T-cell (primary cell): ENCODE measurements at places on chromosomes 6 and 20.
A peak's percentile ranks its signal among the peaks of the same experiment; 100 is the strongest.

GRCh38 chr20:821046-821730, 12.3 kb upstream of the FAM110A start:
- no peak for DNase-seq

DNA sequence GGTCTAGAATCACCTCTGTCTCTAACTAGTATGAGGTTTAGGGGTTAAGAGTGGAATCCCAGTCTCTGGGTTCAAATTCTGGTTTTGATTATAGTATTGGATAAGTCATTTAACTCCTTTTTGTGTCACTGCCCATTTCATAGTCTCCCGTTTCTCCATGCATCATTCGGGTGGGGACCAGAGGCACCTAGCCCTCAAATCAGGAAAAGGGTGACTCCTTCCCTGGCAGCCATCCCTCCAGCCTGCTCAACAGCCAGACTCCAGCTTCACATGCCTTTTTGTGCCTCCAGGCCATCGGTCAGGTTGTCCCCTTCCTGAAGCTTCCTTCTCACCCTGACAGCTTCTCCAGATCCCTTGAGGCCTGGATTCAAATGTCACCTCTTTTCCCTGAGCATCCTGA, 139.8 kb downstream of the DHX35 start:
- DNase-seq: no peak

DNA sequence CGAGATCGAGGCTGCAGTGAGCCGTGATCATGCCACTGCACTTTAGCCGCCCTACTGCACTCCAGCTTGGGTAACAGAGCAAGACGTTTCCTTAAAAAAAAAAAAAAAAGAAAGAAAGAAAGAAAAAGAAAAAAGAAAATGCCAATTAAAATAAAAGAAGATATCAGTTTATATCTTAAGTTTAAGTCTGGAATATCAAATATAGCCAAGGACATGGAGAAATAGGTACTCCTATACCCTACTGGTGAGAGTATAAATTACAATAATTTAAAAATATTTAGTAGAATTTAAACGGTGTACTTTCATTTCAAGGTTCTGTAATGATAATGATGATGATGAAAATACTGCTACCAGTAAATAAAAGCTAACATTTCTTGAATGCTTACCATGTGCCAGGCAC, 3.8 kb upstream of the TRIM31 start:
- DNase-seq: no peak

DNA sequence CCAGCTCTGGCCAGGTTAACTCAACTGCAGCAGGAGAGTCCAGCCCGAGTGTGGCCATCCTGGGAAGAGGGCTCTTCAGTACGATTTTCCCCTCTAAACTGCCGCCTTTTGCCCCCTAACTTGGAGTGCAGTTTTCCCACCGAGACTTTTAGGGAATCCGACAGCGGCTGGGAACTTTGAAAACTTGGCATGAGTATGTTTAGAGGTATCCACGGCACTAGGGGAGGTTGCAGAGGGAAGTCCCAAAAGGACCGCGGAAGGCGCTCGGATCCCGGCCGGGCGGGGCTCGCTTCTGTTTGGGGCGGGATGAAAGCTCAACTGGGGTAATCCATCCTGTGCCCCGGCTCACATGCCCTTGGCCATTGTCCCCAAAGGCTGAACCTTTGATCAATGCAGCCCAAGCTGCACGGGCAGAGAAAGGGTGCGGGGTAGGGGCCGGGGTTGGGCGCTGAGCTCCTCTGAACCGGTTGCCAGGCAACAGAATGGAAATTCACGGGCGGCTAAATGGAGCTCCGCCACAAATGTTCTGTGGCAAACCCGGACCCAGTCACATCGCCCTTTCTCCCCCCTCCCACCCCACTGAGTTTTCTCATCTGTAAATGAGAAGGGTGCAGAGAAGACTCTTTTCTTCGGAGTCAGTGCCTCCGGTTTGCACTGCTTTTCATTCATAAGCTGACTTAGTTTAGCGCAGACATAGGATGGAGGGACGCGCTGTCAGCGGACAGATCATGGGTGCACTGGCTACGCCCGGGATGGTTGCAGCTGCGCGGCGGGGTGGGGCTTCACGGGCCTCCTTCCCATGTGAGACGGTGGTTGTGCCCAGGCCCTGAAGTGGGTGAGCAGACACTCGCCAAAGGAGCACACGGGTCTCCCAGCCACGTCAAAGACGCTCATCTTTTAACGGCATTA, 2.3 kb downstream of the BMP6 start:
- no peak for DNase-seq

DNA sequence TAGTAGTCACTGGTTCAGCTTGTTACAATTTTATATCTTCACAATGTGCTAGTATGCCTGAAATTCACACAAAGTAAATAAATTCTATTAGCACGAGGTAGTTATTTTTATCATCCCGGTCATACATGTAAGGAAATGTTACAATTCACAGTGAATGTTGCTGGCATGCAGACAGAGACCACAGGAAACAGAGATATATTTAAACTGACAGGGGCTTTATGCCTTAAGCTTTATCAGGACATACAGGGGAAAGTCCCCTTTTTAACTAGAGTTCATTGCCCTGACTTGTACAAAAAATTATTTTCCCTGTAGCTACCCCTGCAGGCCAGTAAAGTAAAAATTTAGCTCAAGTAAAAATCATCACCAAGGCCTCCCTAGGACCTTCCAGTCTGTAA, 712.0 kb upstream of the NRSN1 start:
- no peak for DNase-seq

- no peak for DNase-seq
Measured at GRCh38 chr20:43976547-43976946, 61.9 kb downstream of the TOX2 start.

DNA sequence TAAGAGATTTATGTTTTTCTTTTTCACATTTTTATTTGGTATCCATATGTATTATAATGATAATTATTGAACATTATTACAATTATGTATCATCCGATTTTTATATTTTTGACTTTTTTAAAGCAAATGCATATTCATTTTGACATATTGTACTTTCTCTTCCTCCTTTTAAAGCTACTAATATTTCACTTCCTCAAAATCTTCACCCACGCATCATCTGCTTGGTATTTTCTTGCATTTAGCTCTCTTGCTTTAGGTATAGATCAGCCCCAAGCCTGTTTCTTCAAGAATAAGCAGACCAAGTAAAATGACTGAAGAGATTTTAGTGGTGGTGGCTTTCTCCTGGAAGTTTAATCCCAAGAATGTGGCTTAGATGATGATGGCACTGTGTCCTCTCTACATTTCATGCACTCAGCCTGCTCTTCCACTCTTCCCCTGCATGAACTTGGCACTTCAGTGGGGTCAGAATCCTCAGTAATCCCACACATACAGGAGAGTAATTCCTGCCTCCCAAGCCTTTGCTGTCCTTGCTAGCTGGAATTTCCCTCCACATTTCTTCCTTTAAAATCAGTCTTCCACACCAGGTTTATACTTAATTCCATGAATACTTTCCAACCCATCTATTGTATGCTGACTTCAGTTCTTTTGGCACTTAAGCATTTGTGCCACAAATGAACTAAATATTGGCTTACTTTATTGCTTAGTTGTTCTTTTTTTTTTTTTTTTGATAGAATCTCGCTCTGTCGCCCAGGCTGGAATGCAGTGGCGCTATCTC, 8.2 kb downstream of the NCOA7 start:
- no peak for DNase-seq

DNA sequence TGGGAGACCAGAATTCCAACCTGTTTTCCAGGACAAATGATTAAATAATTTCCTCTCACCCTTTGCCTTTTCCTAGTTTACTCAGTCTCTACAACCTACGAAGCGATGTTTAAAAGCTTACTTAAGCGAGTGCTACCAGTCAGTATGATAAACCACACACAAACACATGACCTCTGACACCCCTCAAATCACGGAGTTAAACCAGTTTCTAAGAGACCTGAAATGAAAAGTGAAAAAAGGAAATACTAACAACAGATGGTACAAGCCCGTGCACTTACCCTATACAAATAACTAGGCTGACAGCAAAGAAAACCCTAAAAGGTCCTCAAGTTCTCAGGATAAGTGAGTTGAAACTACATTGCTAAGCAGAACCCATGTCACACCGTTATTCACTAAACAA, 7.7 kb downstream of the TNFRSF21 start:
- DNase-seq: no peak

DNA sequence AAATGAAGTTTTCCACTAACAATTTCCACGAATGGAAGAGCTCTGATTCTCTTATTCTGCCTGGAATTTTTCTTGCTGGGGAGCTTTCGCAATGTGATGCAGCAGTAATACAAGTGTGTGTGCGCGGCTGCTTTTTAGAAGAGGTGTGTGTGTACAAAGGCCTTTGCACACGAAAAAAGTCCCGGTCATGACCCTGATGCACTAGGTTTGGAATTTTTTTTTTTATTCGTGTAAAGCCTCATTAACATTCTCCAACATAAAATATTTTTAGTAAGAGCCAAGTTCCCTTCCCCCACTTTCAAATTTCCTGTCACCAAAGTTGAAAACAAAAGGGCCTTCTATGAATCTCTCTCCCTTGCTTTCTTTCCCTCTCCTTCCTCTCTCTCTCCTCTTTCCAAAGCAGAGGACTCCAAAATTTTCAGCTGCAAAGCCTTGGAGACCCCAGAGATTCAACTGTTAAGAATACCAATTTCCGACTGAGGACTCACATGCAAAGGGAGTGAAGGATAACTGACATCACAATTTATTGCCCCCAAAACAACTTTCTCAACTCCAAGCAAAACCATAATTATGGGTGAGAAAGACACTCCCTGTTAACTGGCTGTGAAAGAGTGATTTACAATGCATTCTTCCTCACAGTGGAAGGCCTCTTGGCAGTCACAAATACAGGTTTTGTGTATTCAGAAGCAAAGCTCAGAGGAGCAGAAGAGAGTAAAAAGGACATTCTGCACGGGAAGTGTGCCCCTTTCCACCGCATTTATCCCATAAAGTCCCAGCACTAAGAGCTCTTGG, 421.2 kb upstream of the JARID2 start:
- DNase-seq: no peak

- no peak for DNase-seq
Measured at GRCh38 chr20:13659288-13659687, 20.6 kb upstream of the TASP1 start.

- no peak for DNase-seq
Measured at GRCh38 chr6:89372506-89372901, 20.0 kb upstream of the UBE2J1 start.

DNA sequence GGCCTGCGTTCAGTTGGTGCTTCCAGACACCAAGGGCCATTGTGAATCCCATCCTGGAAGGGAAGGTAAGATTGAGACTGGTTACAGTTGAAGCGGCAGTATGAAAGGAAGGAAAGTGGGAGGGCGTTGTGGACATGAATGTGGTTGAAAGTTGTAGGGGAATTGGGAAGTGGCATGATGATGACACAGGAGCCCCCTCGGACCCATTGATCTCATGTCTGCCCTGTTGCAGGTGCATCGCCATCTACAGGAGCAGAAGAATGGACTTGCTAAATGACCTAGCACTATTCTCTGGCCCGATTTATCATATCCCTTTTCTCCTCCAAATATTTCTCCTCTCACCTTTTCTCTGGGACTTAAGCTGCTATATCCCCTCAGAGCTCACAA, 5.5 kb downstream of the HLA-DQA1 start:
- no peak for DNase-seq

DNA sequence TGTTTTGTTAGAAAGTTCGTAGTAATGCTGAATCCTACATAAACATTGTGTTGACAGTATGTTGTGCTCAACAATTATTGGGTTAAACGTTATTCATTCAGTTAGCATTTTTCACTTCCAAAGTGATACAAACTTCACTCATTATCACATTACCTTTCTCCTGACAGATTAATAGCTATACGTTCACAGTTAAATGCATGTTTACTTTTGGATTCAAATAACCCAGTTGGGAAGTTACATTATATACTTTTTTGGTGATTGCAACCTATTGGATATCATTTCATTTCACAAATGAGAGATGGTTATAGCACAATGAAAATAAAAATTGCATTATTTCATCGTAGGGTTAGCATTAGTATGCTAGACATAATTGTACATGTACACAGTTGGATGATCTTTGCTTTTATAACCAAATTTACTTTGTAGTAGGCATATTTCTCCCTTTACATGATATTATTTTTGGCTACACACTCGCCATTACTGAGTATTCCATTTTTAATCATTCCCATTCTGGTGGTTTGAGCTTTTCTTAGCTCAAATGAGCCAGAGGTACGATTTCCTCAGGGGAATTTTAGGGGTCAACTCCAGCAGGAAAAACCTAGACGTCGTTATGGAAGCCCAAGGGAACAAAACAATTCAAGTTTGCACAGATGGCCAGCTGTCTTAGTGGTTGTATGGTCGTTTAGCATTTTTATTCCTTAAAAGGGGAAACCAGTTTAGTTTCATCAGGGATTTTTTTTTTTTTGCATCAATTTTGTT, 2.1 kb upstream of the HIVEP1 start:
- DNase-seq: no peak

DNA sequence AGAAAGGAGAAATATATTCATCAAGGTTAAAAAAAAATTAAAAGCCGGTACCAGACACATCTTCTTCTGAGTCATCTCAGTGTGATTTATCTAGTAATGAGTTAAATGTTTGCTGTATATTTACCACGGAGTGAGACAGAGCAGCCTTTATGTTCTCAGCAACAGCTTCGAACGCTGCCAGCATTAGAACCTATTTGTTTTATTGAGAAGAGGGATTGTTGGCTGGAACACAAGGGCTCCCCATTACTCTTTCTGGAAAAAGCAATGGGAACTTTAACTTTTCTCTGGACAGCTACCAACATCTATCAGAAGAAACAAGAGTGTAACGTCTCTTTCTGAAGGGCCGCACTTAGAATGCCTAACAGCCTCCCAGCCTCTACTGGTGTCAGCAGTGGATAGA, 105.3 kb upstream of the TAB2 start:
- DNase-seq: no peak

- DNase-seq: no peak
Measured at GRCh38 chr6:16851044-16851540, 89.8 kb upstream of the ATXN1 start.

- DNase-seq: peak; percentile 13
Measured at GRCh38 chr6:13303668-13304017, 24.7 kb downstream of the TBC1D7 start.

DNA sequence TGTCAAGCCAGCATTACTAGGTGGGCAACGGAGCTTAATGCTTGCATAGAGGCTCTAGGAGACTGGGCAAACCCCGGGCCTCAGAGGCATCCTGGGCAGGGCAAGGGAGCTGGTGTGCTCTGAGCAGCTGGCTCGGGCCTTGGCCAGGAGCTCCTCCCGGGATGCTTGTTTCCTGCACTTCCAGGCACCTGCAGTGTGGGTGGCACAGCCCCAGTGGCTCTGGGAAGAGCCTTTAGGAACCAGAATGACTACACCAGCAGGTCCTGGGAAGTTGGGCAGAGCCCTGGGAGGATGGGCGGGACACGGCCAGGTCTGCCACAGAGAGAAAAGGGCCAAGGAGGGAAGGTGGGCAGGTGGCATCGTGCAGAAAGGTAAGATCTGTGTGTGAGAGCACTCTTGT, 80.4 kb upstream of the CD93 start:
- no peak for DNase-seq

DNA sequence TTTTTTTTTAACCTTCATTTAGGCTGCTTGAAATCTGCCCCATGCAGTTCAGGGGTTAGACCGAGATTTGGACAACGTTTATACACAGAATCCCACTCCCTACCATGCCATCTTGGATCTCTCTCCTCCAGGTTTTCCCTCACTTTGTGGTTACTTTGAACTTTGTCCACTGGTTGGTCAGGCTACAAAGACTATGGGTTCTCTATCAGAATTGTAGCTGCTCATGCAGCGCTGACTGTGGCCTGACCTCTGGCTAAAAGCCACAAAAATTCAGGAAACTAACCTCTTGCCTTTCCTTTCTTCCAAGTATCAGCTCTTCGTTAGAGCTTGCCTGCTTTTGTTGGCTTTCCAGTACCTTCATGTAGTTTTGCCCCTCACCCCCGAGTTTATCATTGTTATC, 44.9 kb upstream of the KCNG1 start:
- DNase-seq: no peak

- DNase-seq: no peak
Measured at GRCh38 chr20:35368666-35369423, 42.9 kb downstream of the UQCC1 start.
